ENCODE measurements at places on chromosomes 16 and 17.

DNA sequence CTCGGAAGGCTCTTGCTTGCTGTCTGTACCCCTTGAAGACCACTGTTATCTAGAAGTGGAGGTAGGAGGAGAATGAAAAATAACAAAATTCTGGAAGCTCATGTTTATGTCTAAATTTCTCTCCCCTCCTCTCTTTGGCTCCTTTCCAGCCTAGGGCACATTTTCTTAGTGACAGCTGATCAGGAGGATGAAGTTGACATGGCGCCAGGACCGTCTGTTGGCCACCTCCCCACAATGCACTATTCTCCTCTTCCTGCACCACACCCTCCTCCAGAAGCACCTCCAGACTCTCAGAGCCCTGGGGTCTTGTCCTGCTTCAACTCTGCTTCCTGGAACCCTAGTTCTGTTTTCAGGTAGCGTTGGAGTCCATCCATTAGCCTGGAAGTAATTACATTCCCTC is 25.5 kb upstream of the SSTR2 start:
- no peak for DNase-seq

GRCh38 chr17:35879773-35880654 is at the start of gene CCL5:
CCL5 (minus strand) TSS chr17:35880360.
- peak; percentile 28 for DNase-seq

- DNase-seq: peak; percentile 69
Observed at GRCh38 chr16:86072328-86073102, 173.6 kb downstream of the IRF8 start.

- no peak for DNase-seq
Observed at GRCh38 chr16:35181422-35182030, 1722.1 kb downstream of the TP53TG3F start.

- peak; percentile 14 for DNase-seq
Observed at GRCh38 chr16:5032748-5033167, 977 bp downstream of the NAGPA start.

GRCh38 chr16:21260870-21261791 is 17.0 kb downstream of the CRYM start:
- DNase-seq: peak; percentile 84

All from transverse colon (tissue), 4 donors.